ENCODE measurements at places on chromosomes 3 and 15. TPM values are rescaled to one million over a fixed set of nuclear protein-coding genes. Genes with fewer than 3 reads are reported as not detected.

TMEM158 gene
- 3.5 TPM for total RNA-seq

SLC28A2 gene
- total RNA-seq, result not detected

SLC22A13 gene
- total RNA-seq, result 0.64 TPM

HRG gene
- 0.12 TPM for total RNA-seq

Data from esophagus mucosa (tissue), 1 donor.